ENCODE measurements at places on chromosomes 7 and 10.

DNA sequence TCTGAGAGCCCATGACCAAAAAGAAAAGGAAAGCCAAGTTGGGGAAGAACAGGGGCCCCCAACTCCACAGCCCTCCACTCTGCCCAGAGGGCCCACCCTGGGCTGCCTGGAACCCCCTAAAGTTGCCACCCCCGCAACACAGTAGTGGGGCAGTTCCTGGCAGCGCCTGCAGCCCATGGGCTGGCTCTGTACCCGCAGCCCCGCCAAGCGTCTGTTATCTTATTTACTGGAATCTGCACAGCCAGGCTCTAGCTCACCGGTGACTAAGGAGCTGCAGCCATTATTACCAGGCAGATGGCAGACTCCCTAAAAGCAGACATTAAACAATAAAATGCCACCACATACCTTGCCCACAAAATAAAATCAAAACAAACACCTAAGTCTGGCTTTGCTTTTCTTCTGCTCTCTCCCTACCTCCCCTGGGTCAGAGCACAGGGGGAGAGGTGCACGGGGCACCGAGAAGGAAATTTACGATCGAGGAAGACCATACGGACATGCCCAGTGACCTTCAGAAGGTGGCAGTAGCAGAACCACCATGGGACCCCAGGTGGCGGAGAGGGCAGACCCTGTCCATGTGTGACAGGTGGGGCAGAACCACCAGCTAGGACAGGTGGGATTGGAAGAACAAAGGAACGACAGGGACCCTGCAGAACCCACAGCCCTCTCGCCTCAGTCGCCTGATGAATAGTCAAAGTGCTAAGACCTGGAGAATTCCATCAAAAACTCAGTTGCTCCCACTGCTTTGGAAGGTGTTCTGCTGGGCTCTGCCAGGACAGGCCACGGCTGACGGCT is 66.3 kb downstream of the PRKAG2 start:
- DNase-seq: no peak

DNA sequence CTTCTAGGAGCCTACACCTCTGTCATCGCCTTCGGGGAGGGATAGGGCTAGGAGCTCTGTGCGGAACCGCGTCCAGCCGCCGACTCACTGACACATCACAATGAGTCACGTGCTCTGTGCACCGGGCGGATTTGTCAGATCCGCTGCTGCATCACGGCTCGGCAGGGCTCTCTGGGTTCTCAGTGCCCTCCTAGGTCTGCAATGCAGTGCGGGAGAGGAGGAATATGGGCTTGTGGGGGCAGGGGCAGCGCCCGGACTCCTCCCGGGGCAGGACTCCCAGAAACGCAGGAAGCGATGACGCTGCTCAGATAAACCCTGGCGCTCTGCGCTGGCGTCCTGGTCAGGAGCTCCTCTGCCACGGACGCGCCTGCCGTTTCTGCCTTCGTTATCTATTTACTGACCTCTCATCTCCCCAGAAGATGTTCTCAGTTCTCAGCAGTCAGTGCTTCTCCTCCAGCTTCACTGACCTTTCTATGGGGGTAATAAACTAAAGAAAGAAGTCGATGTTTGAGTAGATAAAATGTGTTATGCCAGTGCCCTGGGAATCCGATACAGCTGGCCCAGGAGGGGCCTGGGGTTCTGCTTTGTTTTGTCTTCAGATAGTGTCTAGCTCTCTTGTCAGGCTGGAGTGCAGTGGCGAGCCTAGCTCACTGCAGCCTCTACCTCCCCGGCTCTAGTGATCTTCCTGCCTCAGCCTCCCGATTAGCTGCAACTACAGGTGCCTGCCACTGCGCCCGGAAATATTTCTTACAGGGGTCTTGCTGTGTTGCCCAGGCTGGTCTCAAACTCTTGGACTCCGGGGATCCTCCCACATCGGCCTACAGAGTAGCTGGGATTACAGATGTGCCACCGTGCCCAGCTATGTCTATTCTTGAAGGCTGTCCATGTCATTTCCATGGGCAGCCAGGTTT is 22.8 kb upstream of the ITGB1 start:
- no peak for DNase-seq

GRCh38 chr10:118017071-118017740 is 29.5 kb downstream of the RAB11FIP2 start:
- DNase-seq: no peak

DNA sequence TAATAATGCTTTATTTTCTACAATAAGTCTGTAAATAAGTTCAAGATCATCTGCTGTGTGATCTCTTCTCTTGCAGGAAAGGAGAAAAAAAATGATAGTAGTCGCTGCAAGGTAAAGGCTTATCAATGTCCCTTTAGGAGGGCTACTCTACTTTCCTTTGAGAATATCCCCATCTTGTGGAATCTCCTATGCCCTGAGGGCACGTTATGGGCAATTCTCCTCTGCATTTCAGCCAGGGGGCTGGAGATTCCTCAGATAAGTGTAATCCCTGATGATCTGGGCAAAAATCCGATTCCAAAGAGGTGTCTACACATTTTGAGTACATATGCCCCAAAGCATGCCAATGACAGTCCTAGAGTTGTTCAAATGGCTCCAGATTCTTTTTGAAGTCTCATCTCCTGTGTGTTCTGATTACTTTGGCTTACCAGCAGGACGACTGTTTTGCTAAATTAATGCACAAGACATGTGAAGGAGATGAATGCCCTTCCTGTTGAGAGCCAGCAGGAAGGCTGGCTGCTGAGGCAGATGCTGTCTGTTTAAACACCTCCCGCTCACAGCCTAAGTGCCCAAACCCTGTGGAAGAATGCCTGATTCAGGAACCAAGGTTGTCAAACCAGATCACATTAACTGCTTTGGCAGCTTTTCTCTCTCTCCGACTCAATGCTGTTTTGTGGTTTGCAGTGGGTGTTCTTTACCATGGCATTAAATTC is 171.2 kb upstream of the COL1A2 start:
- no peak for DNase-seq

DNA sequence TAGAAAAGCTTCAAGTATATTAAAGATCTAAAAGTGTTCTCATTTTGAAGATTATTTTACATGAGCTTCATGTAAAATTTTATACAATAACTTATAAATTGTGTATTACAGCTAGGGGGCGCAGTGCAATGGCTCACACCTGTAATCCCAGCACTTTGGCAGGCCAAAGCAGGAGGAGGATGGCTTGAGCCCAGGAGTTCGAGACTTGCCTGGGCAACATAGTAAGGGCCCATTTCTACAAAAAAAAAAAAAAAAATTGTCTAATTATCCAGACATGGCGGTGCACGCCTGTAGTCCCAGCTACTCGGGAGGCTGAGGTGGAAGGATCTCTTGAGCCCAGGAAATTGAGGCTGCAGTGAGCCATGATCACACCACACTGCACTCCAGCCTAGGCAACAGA is 16.6 kb downstream of the ACBD5 start:
- DNase-seq: no peak
